ENCODE measurements at places on chromosomes 2 and 18. TPM values are rescaled to one million over a fixed set of nuclear protein-coding genes. Genes with fewer than 3 reads are reported as not detected.

HOXD4 gene
- total RNA-seq = 7.2 TPM

TDRD15 gene
- 0.05 TPM for total RNA-seq

DNA sequence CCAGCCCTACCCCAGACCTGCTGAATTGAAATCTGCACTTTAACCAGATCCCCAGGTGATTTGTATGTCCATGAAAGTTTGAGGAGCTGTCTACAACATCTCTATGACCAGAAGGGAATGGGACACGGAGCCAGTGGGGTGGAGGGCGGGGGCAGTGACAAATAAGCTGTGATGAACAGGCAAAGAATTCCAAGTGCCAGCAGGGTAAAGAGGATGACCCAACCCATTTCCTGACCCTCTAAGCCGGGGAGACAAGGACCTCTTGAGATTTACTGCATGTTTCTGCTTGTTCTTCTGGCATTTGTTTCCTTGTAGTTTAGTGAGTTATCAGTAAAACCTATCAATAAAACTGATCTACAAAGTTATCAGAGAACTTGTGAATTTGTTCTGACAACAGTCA is 8.7 kb downstream of the TET3 start:
- no peak for DNase-seq

- no peak for DNase-seq
Measured at GRCh38 chr18:64171576-64171975, 22.7 kb upstream of the LINC00305 start.

GRCh38 chr2:175187378-175187777 is 5.9 kb upstream of the ATP5MC3 start:
- DNase-seq = no peak

GRCh38 chr2:106789185-106789584 is 96.8 kb downstream of the ST6GAL2 start:
- no peak for DNase-seq

- DNase-seq = no peak
Measured at GRCh38 chr18:686339-687111, 25.9 kb downstream of the ENOSF1 start.

- DNase-seq = no peak
Measured at GRCh38 chr18:37042381-37042780, 213.5 kb downstream of the KIAA1328 start.

IGFBP5 gene
- total RNA-seq = 1,458 TPM

MOGAT1 gene
- total RNA-seq = not detected

DNA sequence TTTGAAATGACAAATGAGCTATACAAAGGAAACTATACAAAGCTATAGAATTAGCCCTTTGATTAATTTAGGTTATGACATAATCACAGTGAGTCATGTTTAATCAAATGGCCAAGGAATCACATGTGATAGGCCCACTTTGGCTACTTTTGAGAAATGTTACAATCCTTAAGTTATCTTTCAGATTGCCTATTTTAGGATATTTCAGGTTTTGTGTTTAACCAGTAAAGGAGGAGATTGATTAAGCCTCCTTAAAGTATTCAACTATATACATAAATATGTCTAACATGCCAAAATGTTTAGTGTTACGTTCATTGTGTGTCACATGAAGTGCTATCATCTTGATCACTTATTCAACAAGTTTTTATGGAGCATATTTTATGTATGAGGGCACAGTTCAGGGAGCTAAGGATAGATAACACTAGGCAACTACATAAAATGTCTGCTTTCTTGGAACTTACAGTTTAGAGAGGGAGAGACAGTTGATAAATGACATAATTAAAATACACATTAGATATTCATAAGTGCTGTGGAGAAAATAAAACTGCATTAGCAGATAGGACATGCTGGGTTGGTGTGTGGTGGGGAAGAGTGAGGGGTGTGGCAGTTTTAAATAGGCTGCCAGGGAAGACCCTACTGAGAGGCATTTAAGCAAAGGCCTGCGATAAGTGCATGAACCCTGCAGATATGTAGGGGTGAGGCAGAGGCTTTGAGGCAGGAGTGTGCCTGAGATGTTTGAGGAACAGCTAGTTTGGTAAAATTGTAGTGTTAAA is 77.2 kb downstream of the LTBP1 start:
- no peak for DNase-seq

DNA sequence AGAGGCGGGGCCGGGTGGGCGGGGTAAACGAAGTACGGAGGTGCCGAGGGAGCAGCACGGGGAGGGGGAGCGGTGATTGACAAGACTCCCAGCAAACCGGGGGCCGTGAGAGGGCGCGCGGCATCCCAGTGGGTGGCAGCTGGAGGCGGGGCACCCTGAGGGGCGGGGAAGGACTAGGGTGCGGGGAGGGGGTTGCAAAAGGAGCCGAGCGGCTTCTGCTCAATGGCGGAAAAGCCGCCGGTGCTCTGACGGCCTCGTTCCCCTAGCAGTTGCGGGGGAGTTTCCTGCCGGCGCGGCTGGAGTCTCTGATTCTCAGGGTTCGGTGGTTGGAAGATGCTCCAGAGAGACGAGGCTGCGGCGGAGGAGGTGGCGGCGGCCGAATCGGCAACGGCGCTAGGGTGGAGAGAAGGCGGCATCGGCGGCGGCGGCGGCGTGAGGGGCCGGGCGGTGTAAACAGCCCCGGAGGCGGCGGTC is at the start of gene PPM1B:
TSS of gene PPM1B (plus strand) at position 195 of the 474 bp plus-strand sequence. CDS start 32,325 bp downstream, outside the sequence.
- DNase-seq = peak; percentile 100

DNA sequence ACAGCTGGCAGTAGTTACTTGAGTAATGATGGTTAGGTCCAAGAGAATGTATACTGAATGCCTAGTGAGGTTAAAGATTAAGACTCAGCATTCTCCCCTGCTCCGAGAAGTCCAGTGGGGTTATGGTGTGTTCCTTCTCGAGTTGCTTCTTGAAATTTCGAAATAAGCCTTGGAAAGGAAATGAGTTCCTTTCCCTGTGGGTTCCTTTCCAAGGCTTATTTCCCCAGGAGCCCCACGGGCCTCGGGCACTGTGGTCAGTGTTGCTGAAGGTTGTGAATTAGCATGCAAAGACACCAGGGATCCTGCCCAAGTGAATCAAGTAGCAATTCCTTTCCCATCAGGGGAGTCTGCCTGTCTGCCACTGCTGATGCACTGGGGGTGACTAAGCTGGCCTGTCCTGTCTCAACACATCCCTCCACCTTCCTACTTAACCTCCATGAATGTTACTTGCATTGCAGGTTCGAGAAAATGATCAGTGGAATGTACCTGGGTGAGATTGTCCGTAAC is 53.6 kb downstream of the HK2 start:
- no peak for DNase-seq

CYRIA gene
- 23.5 TPM for total RNA-seq

CIB4 gene
- total RNA-seq = not detected

- no peak for DNase-seq
Measured at GRCh38 chr18:26757263-26758019, 108.1 kb downstream of the AQP4 start.

DNA sequence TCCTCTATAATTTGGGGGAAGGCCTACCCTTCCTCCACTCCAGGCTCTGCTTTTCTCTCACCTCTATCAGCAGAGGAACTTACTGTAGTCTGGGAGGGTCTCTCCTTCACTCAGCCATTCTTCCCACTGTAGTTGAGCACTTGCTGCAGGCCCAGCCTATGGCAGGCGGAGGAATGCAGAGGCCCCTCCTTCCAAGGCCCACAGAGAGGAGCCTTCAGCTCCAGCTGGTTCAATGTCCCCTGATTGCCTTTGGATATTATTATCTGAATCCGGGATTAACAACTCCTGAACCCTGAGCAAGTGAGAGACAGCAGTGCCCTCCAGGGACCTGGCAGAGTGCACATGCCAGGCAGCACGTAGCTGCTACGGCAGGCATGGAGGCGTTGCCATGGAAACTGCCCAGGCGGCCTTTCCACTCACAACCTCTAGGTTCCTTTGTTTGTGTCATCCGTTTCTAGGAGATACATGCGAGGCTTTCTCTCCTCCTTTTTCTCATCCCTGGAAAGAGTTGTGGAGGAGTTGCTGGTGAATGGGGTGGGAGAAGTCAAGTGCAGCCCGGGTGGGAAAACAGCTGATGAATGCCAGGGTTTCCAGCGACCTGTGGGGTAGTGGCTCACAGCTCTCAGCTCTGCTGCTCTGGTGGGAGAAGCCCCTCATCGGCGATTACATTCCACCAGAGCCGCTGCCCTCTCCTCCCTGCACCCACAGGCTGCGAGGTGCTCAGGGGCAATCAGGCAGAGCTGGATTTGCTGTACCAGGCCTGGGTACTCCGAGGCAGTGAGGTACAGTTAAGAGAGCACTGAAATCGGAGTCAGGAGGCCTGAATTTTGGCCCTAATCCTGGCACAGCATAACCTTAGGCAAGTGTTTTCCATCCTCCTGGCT is 55.3 kb upstream of the HK2 start:
- no peak for DNase-seq

OXER1 gene
- 2.2 TPM for total RNA-seq

TUBA4B gene
- not detected for total RNA-seq

DNA sequence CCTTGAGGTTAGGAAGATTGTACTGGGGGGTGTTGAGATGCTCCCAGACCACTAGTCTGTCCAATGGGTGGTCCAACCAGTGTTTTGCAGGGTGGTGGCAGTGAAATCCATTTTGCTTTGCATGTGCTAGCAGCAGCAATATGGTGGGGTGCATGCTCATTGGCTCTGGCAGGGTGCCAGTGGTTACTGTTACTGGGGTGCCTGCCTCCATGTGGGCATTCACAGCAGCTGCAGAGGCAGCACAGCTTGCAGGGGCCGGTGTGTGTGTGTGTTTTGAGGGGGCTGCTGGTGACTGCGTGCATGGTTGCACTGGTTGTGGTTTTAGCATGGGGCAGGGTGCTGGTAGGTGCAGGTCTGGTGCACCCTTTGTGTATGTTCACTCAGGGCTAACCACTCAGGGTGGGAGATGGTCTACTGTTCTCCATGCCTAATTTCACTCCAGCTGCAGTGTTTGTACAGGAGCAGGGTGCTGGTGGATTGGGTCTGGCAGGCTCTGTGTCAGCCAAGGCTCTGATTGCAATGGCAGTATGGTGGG is 265.4 kb downstream of the NUP35 start:
- DNase-seq = no peak

- no peak for DNase-seq
Measured at GRCh38 chr18:61939046-61939674, 46.4 kb upstream of the RNF152 start.

DNA sequence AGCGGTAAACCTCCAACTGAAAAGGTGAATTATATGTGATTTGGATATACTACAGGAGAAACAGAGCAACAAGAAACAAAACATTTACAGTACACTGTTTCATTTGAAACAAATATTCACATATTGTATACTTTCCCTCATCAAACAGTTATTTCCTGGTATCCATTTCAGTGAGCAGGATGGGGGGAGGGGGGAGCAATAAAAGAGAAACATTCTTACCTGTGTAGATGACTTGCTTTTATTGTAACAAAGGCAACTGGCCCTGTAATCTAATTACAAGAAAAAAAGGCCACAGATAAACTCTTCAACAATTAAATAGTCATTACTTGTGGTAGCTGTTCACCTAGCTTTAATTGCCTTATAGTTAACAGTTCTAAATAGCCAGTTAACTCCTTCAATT is 3.9 kb upstream of the PPP1CB start:
- no peak for DNase-seq

GRCh38 chr2:231186325-231186724 is 12.1 kb upstream of the ARMC9 start:
- no peak for DNase-seq

PLGLB2 gene
- total RNA-seq = not detected

- DNase-seq = no peak
Measured at GRCh38 chr2:10709290-10709939, 12.0 kb upstream of the ATP6V1C2 start.

ATF2 gene
- total RNA-seq = 49.6 TPM

- DNase-seq = no peak
Measured at GRCh38 chr2:71988170-71988569, 159.5 kb downstream of the CYP26B1 start.

GRCh38 chr2:220966636-220967035 is 605.5 kb downstream of the EPHA4 start:
- DNase-seq = no peak

DNA sequence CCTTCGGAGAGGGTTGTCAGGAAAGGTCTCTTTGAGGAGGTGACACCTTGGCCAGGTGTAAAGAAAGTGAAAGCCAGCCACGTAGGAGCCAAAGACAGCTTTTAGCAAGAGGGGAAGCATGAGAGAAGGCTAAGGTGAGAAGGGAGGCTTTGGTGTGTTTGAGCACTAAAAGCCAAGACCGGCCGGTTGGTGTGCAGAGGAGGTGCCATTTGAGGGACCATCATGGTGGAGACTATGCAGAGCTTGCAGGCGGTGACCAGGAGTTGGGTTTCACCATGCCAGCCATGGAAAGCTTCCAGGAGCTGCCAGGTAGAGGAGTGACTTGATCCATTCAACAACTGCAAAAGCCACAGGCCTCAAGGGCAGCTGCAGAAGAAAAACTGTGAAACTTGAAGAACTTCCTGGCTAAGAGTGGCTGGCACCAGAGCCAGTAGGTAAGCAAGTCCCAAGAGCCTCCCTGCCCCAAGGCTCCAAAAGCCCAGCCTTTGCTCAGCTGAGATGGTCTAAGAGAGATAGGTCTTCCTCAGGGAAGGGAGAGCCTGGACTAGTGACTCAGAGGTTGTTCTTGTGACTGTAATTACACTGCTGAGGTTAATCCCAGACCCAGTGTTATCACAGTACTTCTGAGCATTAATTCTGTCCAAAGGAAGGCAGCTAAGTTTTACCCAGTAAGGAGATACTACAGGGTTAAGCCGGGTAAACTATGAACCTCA is 319.0 kb downstream of the BCL11A start:
- no peak for DNase-seq

DNA sequence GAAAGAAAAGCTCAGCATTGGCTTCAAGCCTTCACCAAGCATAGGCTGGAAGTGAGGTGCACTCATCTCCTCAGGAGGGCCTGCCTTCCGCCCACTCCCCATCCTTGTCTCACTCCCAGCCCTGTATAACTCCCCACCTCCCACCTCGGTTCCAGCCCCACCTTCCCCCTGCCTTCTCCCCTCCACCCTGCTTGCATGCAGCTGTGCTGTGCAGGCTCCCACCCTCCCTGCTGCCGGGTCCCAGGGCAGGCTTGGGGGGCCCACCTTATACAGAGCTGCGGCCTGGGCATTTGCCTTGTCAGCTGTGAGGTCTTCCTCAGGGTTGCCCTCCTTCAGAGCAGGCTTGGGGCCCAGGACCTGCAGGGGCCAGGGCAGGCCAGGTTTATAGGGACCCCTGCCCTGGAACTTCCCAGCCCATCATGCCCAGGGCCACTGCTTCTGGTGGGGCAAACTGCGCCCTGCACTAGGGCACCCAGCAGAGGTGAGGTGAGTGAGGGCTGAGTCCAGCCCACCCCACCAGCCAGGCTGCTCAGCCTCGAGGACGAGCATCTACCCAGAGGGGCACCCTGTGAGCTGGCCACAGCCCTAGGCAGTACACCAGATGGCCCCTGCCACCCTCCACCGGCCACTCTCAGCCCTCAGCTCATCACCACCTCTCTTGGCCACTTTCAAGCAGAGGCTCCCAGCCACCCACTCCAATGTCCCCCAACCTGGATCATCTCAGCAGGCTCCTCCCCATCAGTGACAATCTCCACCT is 11.6 kb downstream of the CAPG start:
- peak; percentile 72 for DNase-seq

- no peak for DNase-seq
Measured at GRCh38 chr2:21035974-21036707, 7.7 kb downstream of the APOB start.

DNA sequence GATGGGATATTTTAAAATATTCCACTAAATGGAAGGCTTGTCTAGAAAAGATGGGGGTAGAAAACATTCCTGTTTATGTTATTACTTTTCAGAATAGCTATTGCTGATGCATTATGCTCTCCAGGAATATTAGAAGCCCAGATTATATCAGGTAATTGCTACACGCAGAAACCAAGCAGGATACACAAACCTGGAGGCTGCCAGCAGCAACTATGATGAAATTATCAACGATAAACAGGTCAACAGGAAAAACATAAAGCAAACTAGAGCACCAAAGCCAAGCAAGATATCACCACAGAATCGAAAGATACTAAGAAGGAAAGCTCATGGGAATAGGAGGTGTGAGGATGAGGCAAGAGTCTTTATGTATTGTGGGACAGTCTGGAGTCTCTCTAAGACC is 113.2 kb upstream of the SPATS2L start:
- no peak for DNase-seq

All from posterior vena cava (tissue), 2 donors.